Heart right ventricle (tissue), 16 donors: ENCODE measurements at places on chromosomes 7 and 10. TPM values are rescaled to one million over a fixed set of nuclear protein-coding genes. Genes with fewer than 3 reads are reported as not detected.

DNA sequence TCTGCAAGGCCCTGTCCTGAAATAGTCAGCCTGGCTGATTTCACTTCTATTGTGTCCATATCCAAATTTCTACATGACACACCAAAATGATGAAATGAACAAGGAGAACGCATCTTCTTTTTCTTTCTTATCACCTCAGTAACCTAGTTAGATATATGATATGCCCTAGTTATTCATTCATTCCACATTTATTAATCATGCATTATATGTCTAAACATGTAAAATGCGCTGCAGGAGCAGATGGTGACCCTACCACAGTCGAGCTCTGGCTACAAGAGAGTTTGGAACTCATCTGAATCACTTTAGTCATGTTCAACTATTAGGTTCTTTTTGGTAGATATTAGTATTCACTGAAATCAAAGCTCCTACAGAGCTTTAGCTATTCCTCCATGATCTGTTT lies 31.8 kb upstream of the VPS41 start:
- no peaks in the 10 kb centered on the region for H3K27me3 ChIP-seq
- H3K4me1 ChIP-seq, result no peaks in the 10 kb centered on the region
- H3K4me3 ChIP-seq, result no peak overlapping the region
- no peaks in the 10 kb centered on the region for H3K36me3 ChIP-seq
- DNase-seq, result no peak

DNA sequence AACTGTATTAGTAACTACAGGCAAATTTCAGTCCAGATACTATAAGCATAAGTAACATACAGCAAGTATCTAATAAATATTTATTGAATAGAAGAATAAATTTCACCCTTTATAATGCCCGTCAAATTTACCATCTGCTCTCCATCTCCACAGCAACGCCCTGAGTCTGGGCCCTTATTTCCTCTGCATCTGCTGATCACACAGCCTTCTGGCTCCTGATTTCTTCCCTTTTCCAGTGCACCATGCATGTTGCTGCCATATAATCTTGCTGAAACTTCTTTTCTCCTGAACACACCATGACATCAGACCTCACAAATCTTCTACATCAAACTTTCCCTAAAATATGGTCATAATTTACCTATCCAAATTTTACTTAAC lies 15.4 kb downstream of the HYCC1 start:
- no peaks in the 10 kb centered on the region for H3K27me3 ChIP-seq
- no peaks in the 10 kb centered on the region for H3K36me3 ChIP-seq
- no peak for DNase-seq
- peaks cover 5% of the 10 kb centered on the region for H3K4me1 ChIP-seq
- H3K27ac ChIP-seq, result no peak overlapping the region

- no peak overlapping the region for H3K27ac ChIP-seq
- no peak overlapping the region for H3K4me3 ChIP-seq
- H3K36me3 ChIP-seq, result no peaks in the 10 kb centered on the region
Observed at GRCh38 chr7:115678086-115678982, 352.2 kb downstream of the TFEC start.

- no peak overlapping the region for H3K27ac ChIP-seq
- H3K27me3 ChIP-seq, result peaks cover 37% of the 10 kb centered on the region
- no peak overlapping the region for H3K4me3 ChIP-seq
- DNase-seq, result no peak
- H3K4me1 ChIP-seq, result no peaks in the 10 kb centered on the region
Observed at GRCh38 chr10:133143546-133143945, 16.5 kb upstream of the KNDC1 start.

- H3K27me3 ChIP-seq, result peaks cover 41% of the 10 kb centered on the region
- H3K4me1 ChIP-seq, result no peaks in the 10 kb centered on the region
- H3K36me3 ChIP-seq, result no peaks in the 10 kb centered on the region
- no peak overlapping the region for H3K4me3 ChIP-seq
Observed at GRCh38 chr10:101304316-101304715, 49.6 kb upstream of the BTRC start.

DNA sequence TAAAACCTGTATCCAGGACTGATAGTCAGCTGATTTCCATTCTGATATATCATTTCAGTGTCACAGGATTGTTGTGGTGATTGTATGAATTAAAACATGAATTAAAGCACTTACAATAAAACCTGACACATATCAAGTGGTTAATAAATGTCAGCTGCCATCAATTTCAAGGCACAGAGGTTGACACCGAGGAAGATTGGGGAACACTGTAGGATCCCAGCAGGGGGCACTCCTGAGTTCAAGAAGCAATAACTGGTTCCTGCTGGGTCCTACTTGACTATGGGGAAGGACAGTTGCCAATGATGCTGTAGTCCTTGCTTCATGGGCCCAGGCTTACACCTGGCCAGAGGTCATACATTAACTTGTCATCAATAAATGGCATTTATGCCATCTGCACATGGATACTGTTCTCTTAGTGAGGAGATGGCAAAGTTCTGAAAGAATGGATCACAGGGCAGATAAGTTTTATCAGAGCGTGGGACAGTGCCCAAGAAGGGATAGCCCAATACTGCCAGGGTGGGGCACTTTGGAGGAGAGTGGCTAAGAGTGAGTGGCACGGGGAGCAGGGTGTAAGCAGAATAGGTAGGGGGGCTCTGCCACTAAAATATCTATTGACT lies 24.1 kb downstream of the FZD1 start:
- H3K4me3 ChIP-seq, result no peak overlapping the region
- DNase-seq, result peak; percentile 23
- H3K27ac ChIP-seq, result no peak overlapping the region
- H3K4me1 ChIP-seq, result no peaks in the 10 kb centered on the region
- no peaks in the 10 kb centered on the region for H3K36me3 ChIP-seq

GRCh38 chr10:133128126-133129070 lies 31.6 kb upstream of the KNDC1 start:
- no peak overlapping the region for H3K4me3 ChIP-seq
- no peaks in the 10 kb centered on the region for H3K36me3 ChIP-seq
- no peak for DNase-seq
- peaks cover 37% of the 10 kb centered on the region for H3K27me3 ChIP-seq
- H3K4me1 ChIP-seq, result no peaks in the 10 kb centered on the region
- H3K27ac ChIP-seq, result no peak overlapping the region

GRCh38 chr7:2116989-2117591 lies 115.7 kb downstream of the MAD1L1 start:
- peaks cover 32% of the 10 kb centered on the region for H3K4me1 ChIP-seq
- H3K27me3 ChIP-seq, result no peaks in the 10 kb centered on the region
- no peak overlapping the region for H3K4me3 ChIP-seq
- peak; percentile 75 for DNase-seq
- H3K27ac ChIP-seq, result peak overlapping the region; percentile 67

DNA sequence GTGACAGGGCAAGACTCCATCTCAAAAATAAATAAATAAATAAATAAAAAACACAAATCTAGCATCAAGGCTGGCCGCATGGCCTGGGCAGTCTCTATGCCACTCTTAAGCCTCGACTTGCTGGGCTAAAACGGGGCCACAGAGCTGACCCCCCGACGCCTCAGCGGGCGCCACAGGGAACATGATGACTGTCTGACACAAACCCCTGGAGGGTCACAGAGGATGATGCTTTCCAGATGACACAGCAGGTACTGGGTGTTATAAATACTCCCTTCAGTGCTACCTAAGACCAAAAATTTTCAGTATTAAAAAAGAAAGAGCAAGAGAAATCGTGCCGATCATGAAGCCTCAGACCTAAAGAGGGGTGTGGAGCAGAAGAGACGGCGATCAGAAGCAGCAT lies 176.8 kb downstream of the MAD1L1 start:
- H3K27me3 ChIP-seq, result no peaks in the 10 kb centered on the region
- DNase-seq, result no peak
- H3K4me3 ChIP-seq, result no peak overlapping the region
- H3K36me3 ChIP-seq, result no peaks in the 10 kb centered on the region
- H3K27ac ChIP-seq, result no peak overlapping the region

DNA sequence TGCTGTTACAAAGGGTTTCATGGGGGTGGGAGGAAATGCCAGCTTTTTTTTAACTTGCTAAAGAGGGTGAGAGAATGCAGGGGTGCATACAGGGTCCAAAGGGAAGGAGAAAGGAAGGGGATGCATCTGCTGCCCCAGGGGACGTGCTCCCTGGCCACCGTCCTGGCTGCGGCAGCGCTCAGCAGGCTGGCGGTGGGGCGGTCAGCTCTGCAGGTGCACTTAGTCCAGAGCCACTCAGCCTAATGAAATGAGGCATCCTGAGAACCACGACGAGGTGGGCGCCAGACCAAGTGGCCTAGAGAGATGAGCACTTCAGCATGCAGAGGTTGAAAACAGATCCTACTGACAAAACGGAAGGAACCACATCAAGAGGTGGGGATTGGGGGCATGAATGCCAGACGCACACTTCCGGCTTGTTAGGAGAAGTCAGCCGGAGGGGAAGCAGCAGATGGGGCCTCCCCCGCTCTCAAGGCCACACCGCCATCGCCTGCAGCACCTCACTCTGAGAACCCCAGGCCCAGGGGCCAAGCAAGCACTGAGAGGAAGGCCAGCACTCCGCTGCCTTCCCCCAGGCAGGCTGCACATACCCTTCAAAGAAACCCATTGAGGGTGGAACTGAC lies 94.5 kb downstream of the MAD1L1 start:
- H3K4me3 ChIP-seq, result no peak overlapping the region
- H3K27me3 ChIP-seq, result no peaks in the 10 kb centered on the region
- no peak for DNase-seq
- H3K36me3 ChIP-seq, result no peaks in the 10 kb centered on the region

- H3K27ac ChIP-seq, result no peak overlapping the region
- peaks cover 27% of the 10 kb centered on the region for H3K36me3 ChIP-seq
- H3K4me1 ChIP-seq, result no peaks in the 10 kb centered on the region
- no peak overlapping the region for H3K4me3 ChIP-seq
- DNase-seq, result no peak
Observed at GRCh38 chr7:129401228-129401966, 32.8 kb upstream of the STRIP2 start.

GRCh38 chr10:71390461-71390835 lies 6.3 kb upstream of the CDH23 start:
- no peak overlapping the region for H3K27ac ChIP-seq
- no peaks in the 10 kb centered on the region for H3K4me1 ChIP-seq
- DNase-seq, result no peak
- H3K36me3 ChIP-seq, result no peaks in the 10 kb centered on the region

- H3K27ac ChIP-seq, result no peak overlapping the region
- H3K4me3 ChIP-seq, result no peak overlapping the region
- no peaks in the 10 kb centered on the region for H3K27me3 ChIP-seq
- H3K4me1 ChIP-seq, result no peaks in the 10 kb centered on the region
- no peaks in the 10 kb centered on the region for H3K36me3 ChIP-seq
Observed at GRCh38 chr10:57579926-57580325, 687.8 kb downstream of the IPMK start.

DNA sequence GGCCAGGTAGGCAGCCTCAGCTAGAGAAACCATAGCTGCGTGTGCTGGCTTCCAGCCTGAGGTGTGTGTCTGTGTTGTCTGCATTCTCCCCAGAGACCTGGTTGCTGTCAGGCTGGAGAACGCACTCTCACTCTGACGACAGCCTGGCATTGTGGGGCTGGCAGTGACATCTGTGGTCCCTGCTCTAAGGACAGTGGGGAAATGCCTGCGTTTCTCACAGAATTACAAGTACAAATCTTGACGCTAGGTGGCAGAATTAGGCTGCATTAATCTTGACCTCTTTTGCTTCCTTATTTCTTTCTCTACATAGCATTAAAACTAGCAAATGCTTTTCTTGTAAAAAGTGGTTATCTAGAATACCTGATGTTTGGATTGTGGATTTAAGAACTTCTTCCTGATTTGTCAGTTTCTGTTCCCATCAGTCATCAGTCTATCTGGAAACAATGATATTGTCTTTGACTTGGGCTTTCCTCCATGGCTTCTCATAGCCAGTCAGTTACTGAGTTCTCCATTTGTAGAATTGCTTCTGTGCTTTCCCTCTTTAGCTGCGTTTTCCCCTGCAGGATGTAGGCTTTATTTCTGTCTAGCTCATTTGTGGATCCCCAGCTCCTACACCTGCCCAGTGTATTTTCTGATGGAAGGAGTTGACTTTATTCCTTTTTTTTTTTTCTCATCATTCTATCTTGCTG lies 86.0 kb downstream of the FANK1 start:
- H3K36me3 ChIP-seq, result no peaks in the 10 kb centered on the region
- H3K4me3 ChIP-seq, result no peak overlapping the region
- H3K27me3 ChIP-seq, result no peaks in the 10 kb centered on the region
- no peak overlapping the region for H3K27ac ChIP-seq
- no peak for DNase-seq
- peaks cover 4% of the 10 kb centered on the region for H3K4me1 ChIP-seq

GRCh38 chr10:130967784-130968183 lies 343.7 kb downstream of the TCERG1L start:
- no peaks in the 10 kb centered on the region for H3K36me3 ChIP-seq
- H3K27ac ChIP-seq, result no peak overlapping the region
- H3K4me3 ChIP-seq, result no peak overlapping the region
- DNase-seq, result no peak

- no peaks in the 10 kb centered on the region for H3K27me3 ChIP-seq
- H3K4me3 ChIP-seq, result no peak overlapping the region
- H3K27ac ChIP-seq, result no peak overlapping the region
- peak; percentile 46 for DNase-seq
- no peaks in the 10 kb centered on the region for H3K4me1 ChIP-seq
Observed at GRCh38 chr7:77855371-77856083, 57.0 kb downstream of the PHTF2 start.

DNA sequence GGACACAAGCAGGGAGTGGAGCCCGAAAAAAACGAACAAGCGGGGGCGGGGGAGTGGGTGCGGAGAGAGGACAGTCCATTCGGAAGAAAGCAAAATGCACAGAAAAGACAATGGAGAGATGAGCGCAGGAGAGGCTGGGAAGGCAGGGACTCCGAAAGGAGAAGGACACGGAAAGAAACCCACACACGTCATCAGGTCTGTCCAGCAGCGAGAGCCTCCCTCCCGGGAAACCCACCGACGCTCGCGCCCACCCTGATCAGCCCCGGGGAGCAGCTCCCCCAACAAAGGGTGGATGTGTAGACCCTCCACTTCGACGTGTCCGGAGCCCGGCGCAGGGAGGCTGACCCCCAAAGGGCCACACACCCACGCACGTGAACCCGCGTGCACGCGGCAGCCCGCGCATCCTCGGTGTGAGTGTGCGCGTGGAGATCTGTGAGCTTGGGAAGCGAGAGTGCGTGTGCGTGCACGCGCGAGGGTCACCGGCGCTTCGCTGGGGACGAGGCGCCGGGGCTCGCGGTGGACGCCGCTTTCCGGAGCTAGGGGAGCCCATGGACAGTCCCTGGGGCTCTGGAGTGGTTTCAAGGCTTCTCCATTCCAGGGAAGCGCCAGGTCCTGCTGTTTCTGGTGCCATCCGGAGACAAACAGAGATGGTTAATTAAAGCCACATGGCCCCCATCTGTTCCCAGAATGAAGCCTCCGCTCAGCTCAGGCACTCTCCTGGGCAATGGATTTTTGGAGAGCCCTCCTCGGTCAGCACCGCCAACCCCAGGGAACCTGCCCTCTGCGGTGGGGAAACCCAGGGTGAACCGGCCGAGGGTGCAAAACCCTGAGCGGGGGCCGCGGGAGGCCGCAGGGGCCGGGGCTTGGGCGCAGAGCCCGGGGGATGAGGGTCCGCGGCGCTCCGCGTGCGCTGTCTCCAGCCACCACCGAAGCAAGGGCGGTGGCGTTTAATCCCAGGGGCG lies 916 bp downstream of the LAMB1 start:
- H3K27me3 ChIP-seq, result no peaks in the 10 kb centered on the region
- DNase-seq, result peak; percentile 35
- peak overlapping the region; percentile 83 for H3K27ac ChIP-seq
- H3K4me3 ChIP-seq, result peak overlapping the region; percentile 69
- peaks cover 14% of the 10 kb centered on the region for H3K36me3 ChIP-seq

GRCh38 chr7:111086532-111086931 lies 4.4 kb upstream of the LRRN3 start:
- no peak for DNase-seq
- peaks cover 12% of the 10 kb centered on the region for H3K4me1 ChIP-seq
- H3K36me3 ChIP-seq, result no peaks in the 10 kb centered on the region
- H3K27me3 ChIP-seq, result no peaks in the 10 kb centered on the region

The NPC1L1 gene
- under 0.01 TPM for polyA plus RNA-seq

The NOLC1 gene
- 24.0 TPM for polyA plus RNA-seq

The TRIM24 gene
- polyA plus RNA-seq, result 7.7 TPM

The TUBAL3 gene
- polyA plus RNA-seq, result 0.23 TPM

The MSMB gene
- not detected for polyA plus RNA-seq

The EGR2 gene
- 2.2 TPM for polyA plus RNA-seq

The MBL2 gene
- polyA plus RNA-seq, result not detected

The CFAP43 gene
- 0.37 TPM for polyA plus RNA-seq
